ENCODE measurements at places on chromosomes 1 and 21.

- DNase-seq = peak; percentile 79
Observed at GRCh38 chr21:38898422-38899096, 92.8 kb downstream of the ETS2 start.

DNA sequence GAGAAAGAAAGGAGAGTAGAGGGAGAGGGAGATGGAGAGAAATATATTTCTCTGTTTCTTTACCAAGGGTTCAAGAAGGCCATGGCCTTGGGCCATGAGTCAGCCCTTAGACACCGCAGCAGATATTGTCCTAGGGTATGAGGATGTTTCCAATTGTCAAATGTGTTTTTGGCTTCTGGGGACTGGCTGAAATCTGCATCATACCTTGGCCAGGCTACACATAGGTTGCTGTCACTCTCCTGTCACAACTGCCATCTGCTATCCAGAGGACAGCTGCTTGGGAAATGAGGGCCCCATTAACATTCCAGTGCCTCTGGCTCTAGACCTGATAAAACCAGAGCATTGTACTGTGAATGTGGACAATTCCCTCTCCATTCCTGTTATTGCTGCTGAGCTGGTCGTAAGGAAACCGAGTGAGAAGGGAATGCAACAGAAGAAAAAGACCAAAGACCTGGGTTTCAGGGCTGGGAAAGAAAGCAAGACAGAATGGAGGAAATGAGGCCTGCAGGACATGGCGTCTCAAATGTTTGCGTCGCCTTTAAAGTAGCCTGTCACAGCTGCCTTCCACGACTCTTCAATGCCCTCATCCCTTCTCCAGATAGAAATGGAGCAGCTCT is 8.8 kb upstream of the PIGC start:
- DNase-seq = no peak

- DNase-seq = peak; percentile 95
Observed at GRCh38 chr1:151992303-151993083, 1.2 kb downstream of the S100A10 start.

DNA sequence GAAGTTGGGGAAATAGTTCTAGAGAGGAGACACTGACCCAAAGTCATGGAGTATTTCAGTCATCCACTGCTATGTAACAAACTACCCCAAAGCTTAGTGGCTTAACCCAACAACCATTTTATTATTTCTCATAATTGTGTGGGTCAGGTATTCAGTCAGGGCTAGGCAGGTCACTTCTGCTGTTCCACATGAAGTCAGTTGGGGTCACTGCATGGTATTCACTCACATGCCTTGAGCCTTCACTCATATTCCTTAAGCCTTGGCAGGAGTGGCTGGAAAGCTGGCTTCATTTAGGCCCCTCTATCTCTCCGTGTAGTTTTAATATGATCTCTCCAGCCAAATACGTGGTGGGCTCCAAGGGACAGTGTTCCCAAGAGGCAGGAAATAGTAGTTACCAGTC is 17.5 kb upstream of the RNF11 start:
- no peak for DNase-seq

GRCh38 chr21:26332867-26333266 is 162.3 kb upstream of the APP start:
- no peak for DNase-seq

DNA sequence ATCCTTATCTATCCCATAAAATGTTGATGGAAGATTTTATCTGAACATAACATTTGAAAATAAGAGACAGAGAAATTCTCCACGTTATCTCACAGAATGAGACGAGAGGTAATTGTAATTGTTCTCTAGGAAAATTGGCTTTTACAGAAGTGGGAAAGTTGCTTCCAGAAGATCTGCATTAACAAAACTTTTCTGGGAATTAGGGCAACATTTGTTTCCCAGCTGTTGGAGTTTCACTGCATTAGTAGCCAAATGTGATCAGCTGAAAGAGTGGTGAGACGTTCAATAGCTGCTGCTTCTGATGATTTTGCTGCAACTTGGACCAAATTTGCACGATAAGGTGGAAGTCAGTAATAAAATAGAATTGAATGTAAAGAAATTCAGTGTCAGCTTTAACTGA is 7.6 kb downstream of the CHODL start:
- no peak for DNase-seq

DNA sequence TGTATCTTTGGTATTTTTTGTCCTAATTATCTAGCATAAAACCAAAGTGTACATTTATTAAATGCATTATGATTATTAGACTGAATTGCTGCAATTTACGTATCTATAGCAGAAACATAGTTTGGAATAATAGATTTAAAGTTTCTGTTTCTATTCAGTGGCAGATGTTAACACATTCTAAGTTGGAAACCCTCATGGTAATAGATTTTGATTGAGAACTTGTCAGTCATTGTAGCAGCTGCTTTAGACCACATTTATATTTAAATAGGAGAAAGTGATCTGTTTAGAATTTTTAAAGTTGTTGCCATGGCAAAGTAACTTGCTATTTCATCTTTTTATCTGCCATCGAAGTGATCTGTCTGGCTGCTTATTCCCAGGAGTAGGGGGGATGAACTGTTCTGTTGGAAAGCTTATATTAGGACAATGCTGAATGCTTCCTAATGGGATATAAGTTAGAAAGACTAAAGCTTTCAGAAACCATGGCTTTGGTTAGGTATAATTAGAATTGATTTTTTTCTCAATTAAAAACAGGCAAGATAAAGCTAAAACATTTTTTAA is 61.6 kb downstream of the HS2ST1 start:
- DNase-seq = no peak

DNA sequence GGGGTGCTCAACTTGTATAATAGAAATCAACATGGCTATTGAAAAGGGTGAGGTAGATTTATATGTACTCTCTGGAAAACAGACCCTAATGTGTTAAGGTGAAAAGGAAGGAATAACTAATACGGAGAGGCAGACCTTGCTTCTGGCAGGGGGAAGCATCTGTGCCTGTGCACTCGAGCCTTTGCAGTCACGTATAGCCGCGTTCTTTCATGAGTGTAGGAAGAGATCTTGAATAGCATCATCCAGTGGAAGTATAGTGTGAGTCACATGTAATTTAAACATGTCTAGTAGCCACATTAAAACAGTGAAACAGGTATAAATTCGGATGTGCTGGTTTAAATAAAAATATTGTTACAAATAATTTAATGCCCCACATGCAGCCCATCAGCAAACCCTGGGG is 3.0 kb downstream of the A3GALT2 start:
- DNase-seq = no peak

- no peak for DNase-seq
Observed at GRCh38 chr1:9235096-9235459, 504 bp downstream of the H6PD start.

GRCh38 chr1:112583366-112583765 is 35.6 kb downstream of the ST7L start:
- no peak for DNase-seq

GRCh38 chr1:225897595-225898514 is 8.9 kb upstream of the LEFTY1 start:
- DNase-seq = no peak

- no peak for DNase-seq
Observed at GRCh38 chr1:94778808-94779207, 41.3 kb upstream of the SLC44A3 start.

DNA sequence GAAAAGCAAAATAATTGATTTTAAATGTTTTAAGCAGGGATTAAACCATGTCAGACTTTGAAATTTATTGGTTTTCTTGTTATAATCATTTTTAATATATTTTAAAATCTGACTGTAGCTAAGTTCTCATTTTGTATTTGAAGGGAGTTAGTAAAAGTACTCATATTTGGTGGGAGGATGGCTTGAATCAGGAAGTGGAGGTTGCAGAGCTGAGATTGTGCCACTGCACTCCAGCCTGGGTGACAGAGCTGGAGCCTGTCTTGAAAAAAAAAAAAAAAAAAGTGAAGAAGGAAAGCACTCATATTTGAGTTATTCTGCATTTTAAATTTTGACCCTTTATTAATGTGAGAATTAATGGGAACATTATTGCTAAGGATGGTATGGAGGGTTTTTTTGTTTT is 106.0 kb downstream of the RABGAP1L start:
- DNase-seq = peak; percentile 22

All from suppressor macrophage (primary cell).